Lower lobe of right lung (tissue), 2 donors: ENCODE measurements at places on chromosomes 5 and 9.

DNA sequence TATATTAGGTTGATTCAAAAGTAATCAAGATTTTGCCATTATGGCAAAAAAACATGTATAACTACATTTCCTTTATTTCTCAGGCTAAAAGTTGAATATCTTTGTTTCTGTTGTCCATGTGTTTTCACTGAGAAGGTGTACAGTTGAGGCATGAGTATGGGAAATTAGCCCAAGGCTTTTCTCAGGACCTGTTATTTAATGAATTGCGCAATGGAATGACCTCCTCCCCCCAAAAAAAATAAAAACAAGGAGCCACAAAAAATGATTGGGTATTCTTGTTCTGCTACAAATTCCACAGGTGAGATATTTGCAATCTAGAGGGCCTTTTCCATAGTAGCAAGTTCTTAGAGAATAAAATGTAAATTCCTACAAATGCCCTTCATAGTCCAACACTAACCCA lies 186.8 kb downstream of the TRPM3 start:
- no peak overlapping the region for H3K4me3 ChIP-seq
- H3K4me1 ChIP-seq = no peaks in the 10 kb centered on the region

DNA sequence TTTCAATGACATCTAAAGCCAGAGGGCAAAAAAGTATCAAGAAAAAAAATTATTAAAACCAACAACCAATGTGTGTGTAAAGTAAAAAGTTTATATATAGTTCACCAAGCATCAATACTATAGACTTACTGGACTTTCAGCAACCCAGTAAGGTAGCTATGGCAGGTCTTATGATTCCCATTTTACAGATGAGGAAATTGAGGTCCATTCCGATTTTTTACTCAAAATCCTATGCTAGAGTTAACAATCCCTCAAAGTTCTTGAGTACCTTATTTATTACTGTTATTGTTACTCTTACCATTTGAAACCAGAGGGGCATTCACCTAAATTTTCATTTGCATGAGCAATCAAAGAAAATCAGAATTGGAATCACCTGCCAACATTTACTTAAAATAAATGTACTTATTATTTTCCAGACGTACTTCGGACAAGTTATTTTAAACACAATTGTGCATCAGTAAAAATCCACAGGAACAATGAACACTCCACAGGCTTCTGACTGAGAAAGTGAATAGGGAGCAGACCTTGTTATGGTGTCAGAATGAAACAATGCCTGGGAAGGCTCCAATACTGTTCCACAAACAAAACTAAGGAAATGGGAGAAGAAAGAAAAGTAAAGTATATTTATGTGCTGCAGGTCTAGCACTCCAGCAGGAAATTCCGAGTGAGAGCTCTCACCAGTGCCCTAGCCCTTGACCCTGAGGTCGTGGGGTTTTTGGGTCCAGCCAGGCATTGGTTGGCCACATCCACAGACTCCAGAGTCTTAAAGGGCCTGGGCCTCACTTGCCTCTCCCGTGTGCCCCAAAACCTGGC lies 229.9 kb downstream of the PIK3R1 start:
- H3K27me3 ChIP-seq = no peaks in the 10 kb centered on the region
- H3K36me3 ChIP-seq = no peaks in the 10 kb centered on the region
- H3K4me1 ChIP-seq = peaks cover 8% of the 10 kb centered on the region
- DNase-seq = no peak

DNA sequence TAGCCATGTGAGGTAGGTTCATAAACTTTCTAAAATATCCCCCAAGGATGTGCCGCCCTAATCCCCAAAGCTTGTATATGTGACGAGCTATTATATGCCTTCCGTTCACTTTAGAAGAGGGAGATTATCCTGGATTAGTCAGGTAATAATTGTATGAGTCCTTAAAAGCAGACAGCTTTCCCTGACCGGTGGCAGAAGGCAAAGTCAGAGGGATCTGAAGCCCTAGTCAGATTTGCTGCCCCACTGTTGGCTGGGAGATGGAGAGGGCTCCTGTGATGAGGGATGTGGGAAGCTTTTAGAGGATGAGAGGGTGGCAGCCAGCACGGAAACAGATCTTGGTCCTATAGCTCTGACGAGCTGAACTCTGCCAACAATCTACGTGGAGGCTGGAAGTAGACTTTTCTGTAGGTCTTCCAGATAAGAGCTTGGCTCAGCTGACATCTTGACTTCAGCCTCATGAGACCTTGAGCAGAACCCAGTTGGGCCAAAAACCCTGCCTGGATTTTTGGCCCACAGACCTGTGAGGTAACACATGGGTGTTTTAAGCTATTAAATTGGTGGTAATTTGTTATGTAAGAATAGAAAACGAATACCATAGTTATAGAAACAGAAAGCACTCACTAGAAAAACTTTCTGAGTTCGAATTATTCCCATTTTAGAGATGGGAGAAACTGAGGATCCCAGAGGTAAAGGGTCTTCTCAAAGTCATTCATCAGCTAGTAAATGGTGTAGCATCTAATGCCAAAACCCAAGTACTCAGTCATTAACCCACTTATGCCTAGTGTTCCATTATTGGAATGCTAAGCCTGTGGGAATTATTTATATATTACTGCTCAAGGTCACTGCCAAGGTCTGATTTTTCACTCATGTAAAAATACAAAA lies 48.9 kb downstream of the SH3PXD2B start:
- peaks cover 27% of the 10 kb centered on the region for H3K4me1 ChIP-seq
- no peak for DNase-seq
- no peak overlapping the region for H3K27ac ChIP-seq

DNA sequence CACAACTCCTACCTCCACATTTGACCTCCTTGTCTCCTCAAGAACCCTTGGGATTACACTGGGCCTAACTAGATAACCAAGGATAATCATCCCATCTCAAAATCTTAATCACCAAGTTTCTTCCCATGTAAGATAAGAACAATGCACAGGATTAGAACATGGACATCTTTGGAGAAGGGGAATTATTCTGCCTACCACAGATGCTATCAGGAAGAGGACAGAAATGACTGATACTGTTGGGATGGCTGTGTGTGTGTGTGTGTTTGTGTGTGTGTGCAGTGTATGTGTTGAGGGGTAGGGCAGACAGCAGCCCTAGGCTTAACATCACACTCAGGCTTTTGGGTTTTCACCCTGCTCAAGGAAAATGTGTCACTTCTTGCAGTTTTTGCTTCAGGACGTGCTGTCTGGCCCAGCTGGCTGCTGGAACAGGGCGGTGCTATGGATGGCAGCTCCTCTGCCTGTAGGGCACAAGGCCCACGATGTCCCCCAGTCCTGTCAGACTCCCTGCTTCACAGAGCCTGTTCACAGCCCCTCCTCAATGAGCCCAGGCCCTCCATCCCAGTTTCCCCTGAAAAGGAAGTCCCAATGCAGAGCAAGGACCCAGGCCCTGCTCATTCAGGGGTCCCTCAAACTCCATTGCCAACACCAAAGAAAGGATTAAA lies 7.7 kb downstream of the CA9 start:
- DNase-seq = no peak
- H3K4me1 ChIP-seq = peaks cover 10% of the 10 kb centered on the region
- H3K27ac ChIP-seq = no peak overlapping the region
- H3K4me3 ChIP-seq = no peak overlapping the region

- H3K4me1 ChIP-seq = no peaks in the 10 kb centered on the region
- H3K27ac ChIP-seq = no peak overlapping the region
- no peaks in the 10 kb centered on the region for H3K36me3 ChIP-seq
- H3K4me3 ChIP-seq = no peak overlapping the region
- peak; percentile 35 for DNase-seq
These were observed 35.6 kb downstream of the MRPL36 start for GRCh38 chr5:1763960-1764605.

GRCh38 chr9:4235871-4236804 lies 63.7 kb downstream of the GLIS3 start:
- no peak for DNase-seq
- H3K4me1 ChIP-seq = peaks cover 8% of the 10 kb centered on the region
- no peaks in the 10 kb centered on the region for H3K27me3 ChIP-seq
- H3K4me3 ChIP-seq = no peak overlapping the region
- H3K27ac ChIP-seq = peak overlapping the region; percentile 37
- H3K36me3 ChIP-seq = no peaks in the 10 kb centered on the region

GRCh38 chr5:76091351-76091750 lies 8.2 kb downstream of the SV2C start:
- no peak overlapping the region for H3K27ac ChIP-seq
- DNase-seq = no peak
- H3K4me3 ChIP-seq = no peak overlapping the region
- H3K27me3 ChIP-seq = peaks cover 2% of the 10 kb centered on the region

GRCh38 chr5:14809369-14810155 lies 62.0 kb downstream of the ANKH start:
- H3K27ac ChIP-seq = peak overlapping the region; percentile 2
- no peak overlapping the region for H3K4me3 ChIP-seq
- no peaks in the 10 kb centered on the region for H3K27me3 ChIP-seq
- H3K4me1 ChIP-seq = peaks cover 14% of the 10 kb centered on the region
- peak; percentile 62 for DNase-seq

- no peaks in the 10 kb centered on the region for H3K36me3 ChIP-seq
- H3K4me3 ChIP-seq = no peak overlapping the region
- H3K27ac ChIP-seq = no peak overlapping the region
- peaks cover 67% of the 10 kb centered on the region for H3K4me1 ChIP-seq
- H3K27me3 ChIP-seq = no peaks in the 10 kb centered on the region
These were observed 49.1 kb downstream of the ARHGAP26 start for GRCh38 chr5:142819292-142819691.

- peaks cover 22% of the 10 kb centered on the region for H3K36me3 ChIP-seq
- no peak for DNase-seq
- H3K4me3 ChIP-seq = no peak overlapping the region
- H3K27me3 ChIP-seq = no peaks in the 10 kb centered on the region
- H3K4me1 ChIP-seq = peaks cover 17% of the 10 kb centered on the region
These were observed 8.2 kb upstream of the TRIM14 start for GRCh38 chr9:98127226-98127625.
